ENCODE measurements at places on chromosomes 4 and X. TPM values are rescaled to one million over a fixed set of nuclear protein-coding genes. Genes with fewer than 3 reads are reported as not detected.

DNA sequence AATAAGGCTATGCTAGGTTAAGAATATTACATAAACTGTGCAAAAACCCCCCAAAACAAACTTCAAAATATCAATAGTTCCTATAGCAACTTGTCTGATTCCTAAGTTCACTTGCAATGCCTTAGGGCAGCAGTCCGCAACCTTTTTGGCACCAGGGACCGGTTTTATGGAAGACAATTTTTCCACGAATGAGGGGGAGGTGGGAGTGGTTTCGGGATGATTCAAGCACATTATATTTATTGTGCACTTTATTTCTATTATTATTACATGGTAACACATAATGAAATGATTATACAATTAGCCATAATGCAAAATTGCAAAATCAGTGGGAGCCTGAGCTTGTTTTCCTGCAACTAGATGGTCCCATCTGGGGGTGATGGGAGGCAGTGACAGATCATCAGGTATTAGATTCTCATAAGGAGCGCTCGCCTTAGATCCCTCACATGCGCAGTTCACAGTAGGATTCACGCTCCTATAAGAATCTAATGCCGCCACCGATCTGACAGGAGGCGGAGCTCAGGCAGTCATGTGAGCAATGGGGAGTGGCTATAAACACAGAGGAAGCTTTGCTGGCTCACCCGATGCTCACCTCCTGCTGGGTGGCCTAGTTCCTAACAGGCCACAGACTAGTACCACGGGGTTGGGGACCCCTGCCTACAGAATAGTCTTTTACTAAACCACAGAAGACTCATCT is 39.7 kb downstream of the ACOX3 start:
- DNase-seq, result no peak

GRCh38 chrX:118560489-118560888 is 64.9 kb downstream of the DOCK11 start:
- DNase-seq, result no peak

Gene TREX2
- 1.9 TPM for total RNA-seq

Gene HHIP
- 1.7 TPM for total RNA-seq

GRCh38 chrX:34350561-34351335 is 218.6 kb upstream of the FAM47A start:
- DNase-seq, result peak; percentile 29
